Ascending aorta (tissue), 2 donors: ENCODE measurements at places on chromosomes 7 and 10. TPM values are rescaled to one million over a fixed set of nuclear protein-coding genes. Genes with fewer than 3 reads are reported as not detected.

Gene NEUROG3
- total RNA-seq = not detected

DNA sequence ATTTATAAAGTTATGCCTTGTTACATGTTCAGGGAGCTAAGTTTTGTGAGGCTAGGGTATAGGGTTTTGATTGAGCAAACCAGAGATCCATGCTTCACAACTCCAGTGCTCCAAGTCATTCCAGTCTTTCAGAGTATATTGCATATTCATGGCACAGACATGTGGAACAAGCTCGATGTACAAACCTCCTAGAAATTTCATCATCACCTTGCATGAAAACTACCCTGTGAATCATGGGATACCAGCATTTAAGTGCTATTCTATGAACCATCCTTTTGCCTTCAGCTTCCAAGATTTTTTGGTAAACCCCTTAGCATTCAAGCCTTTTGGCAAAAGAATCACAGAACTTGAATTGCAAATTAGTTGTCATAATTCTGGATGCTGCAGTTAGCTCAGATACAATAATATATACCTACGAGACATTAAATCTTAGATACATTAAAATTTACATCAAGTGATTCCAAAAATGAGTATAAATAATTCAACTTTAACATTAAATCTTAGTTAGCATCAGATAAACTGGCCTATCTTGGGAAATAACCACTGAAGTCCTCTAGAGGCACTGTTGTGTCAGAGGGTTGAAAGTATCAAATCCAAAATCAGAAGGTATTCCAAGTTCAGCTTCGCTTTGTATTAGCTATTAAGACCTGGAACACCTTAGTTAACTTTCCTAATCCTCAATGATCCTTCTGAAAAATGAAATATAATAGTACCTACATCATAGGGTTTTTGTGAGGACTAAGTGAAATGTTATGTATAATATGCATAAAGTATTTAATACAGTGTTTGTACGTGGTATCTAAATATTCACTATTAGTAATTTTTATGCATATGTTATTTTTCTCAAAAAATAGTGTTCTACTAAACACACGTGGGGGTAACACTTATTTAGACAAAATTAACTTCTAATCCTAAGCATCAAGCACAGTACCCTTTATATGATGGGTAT, 55.5 kb upstream of the CABCOCO1 start:
- H3K4me3 ChIP-seq = no peak overlapping the region
- no peak overlapping the region for H3K27ac ChIP-seq
- no peaks in the 10 kb centered on the region for H3K27me3 ChIP-seq
- H3K36me3 ChIP-seq = no peaks in the 10 kb centered on the region

- peak overlapping the region; percentile 91 for H3K27ac ChIP-seq
- DNase-seq = peak; percentile 82
- peaks cover 19% of the 10 kb centered on the region for H3K36me3 ChIP-seq
- H3K4me1 ChIP-seq = no peaks in the 10 kb centered on the region
- no peaks in the 10 kb centered on the region for H3K27me3 ChIP-seq
Measured at GRCh38 chr7:1028775-1029636, 15.3 kb upstream of the GPR146 start.

- H3K4me1 ChIP-seq = no peaks in the 10 kb centered on the region
- DNase-seq = no peak
- no peak overlapping the region for H3K27ac ChIP-seq
- no peaks in the 10 kb centered on the region for H3K27me3 ChIP-seq
Measured at GRCh38 chr7:96719164-96719563, 9.5 kb upstream of the SEM1 start.

DNA sequence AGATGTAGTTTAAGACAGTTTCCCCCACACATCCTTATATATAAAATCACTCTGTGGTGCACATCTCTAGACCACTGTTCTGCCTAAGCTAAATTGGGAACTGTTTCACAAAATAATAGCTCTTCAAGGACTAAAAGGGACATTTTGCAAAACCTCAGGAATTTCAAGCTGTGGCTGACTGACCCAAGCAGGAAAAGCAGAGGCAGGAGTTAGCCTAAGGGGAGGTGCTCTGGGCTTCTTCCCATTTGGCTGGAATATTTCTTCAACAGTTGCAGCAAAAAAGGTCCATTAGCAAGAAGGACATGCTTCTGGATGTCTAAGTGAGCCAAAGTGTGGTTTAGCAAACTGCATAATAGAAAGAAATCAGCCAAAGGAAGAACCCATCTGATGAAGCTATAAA, 551.2 kb upstream of the ANKRD30A start:
- H3K36me3 ChIP-seq = no peaks in the 10 kb centered on the region
- no peak for DNase-seq
- no peaks in the 10 kb centered on the region for H3K27me3 ChIP-seq

DNA sequence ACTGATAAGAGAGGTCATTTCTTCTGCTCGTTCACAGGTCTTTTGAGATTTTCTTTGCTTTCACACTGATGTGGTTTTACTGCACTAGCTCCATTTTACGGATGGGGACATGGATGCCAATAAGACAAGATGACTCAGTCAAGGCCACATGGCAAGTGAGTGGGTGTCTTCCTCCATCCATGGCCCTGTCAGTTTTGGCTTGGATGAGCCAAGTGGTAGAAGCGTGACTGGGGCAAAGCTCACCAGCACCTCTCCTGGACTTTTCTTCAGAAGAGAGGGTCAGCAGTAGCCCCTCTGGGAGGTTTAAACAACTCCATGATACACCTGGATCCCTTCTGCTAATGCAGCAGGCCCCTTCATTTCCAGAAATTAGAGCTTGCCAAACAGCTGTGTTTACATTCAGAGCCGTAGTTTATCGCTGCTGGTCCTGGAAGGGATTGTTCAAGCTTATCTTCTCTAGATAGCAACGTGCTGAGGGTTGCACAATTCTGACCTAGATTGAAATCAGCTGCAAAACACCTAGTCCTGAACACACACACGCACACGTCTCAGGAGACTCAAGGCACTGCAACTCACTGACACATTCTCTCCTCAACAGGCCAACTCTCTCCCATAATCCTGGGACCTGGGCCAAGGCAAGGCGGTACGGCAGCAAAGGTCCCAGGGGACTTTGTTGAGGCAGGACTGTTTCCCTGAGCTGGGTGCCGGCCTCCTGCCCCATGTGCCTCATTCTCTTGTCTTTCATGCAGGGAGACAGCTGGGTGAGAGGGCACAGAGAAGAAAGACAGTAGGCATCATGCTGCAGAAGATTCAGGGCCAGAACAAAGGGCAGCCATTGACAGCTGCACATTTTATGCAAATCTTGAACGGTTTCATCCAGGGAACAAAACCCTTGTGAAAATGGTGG, 14.2 kb upstream of the PDCD4 start:
- no peak overlapping the region for H3K27ac ChIP-seq
- H3K36me3 ChIP-seq = no peaks in the 10 kb centered on the region
- no peaks in the 10 kb centered on the region for H3K27me3 ChIP-seq
- no peak overlapping the region for H3K4me3 ChIP-seq
- no peak for DNase-seq
- H3K4me1 ChIP-seq = peaks cover 8% of the 10 kb centered on the region

- peak overlapping the region; percentile 57 for H3K4me3 ChIP-seq
- H3K4me1 ChIP-seq = peaks cover 18% of the 10 kb centered on the region
- no peaks in the 10 kb centered on the region for H3K36me3 ChIP-seq
- no peak for DNase-seq
Measured at GRCh38 chr7:4689668-4690067, 7.6 kb downstream of the FOXK1 start.
